ENCODE measurements at places on chromosomes 6 and 20.

GRCh38 chr6:15036690-15037245 is 209.1 kb upstream of the JARID2 start:
- no peak for DNase-seq

DNA sequence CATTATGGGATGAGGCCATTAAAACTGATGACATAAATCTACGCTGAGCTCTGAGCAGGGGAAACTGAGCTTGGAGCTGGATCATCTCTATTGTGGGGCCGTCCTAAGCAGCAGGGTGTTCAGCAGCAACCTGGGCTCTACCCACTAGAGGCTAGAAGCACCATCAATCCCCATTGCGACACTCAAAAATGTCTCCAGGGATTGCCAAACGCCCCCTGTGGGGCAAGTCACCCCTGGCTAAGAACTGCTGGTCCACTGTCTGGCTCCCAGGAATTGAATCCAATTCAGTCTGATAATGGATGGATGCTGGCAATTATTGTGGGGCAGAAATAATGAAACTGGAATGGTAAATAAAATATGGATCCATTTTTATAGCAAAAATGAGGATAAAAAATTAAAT is 38.2 kb downstream of the PMEPA1 start:
- DNase-seq = no peak

GRCh38 chr6:41164551-41165120 is 1.7 kb upstream of the TREM2 start:
- DNase-seq = no peak

DNA sequence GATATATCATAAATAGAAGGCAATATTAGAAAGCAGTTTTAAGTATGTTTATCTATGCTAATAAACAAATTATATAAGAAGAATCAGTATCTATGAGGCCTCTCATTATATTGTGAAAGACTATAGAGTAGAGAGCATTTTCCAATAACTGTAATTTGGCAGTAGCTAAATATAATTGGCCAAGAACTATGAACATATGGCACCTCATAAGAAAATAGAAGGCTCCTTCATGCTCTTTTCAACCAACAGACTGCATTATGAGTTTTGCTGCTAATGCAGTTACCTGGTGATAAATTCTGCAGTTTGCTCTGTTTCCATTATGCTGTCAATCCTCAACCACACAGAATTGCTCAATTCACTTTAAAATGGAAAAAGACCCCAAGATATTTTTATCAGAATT is 221.1 kb downstream of the KHDC1L start:
- DNase-seq = no peak

GRCh38 chr6:75830959-75831885 is 82.2 kb downstream of the MYO6 start:
- DNase-seq = no peak

DNA sequence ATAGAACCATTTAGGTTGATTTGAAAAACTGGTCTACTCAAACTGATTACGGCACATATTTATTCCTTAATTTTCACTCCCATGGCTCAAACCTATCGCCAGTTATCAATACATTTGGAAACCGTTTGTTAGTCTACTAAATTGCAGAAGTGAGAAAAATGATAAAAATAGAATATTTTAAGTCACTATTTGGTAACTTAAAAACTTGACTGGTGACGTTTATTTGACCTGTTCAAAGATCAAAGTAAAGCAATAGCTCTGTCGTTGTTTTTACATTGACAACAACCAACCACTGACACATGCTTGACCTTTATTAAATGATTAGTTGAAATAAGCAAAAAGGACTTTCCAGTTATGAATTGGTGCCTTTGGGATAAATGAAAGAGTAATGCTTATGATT is 402.9 kb upstream of the MAP3K7 start:
- DNase-seq = no peak

DNA sequence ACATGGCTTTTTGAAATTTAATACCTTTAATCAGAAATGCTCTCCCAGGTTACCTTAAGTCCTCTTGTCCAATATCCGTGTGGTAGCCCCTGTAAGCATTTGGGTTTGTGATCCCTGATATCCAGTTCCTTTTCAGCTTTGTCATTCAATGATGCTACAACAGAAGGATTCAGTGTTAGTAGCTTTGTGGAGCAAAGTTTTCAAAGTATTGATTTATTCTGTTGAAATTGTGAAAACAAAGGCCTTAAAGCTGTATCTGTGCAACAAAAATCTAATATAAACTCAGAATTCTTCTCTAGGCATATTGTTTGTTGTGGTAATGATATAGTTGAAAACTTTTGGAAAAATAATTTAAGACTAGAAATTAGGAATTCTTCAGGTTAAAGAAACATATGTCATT is 91.9 kb downstream of the ADGRB3 start:
- DNase-seq = no peak

GRCh38 chr6:45054610-45055009 is 273.5 kb upstream of the RUNX2 start:
- no peak for DNase-seq

GRCh38 chr6:101290346-101290745 is 103.2 kb upstream of the GRIK2 start:
- DNase-seq = no peak

DNA sequence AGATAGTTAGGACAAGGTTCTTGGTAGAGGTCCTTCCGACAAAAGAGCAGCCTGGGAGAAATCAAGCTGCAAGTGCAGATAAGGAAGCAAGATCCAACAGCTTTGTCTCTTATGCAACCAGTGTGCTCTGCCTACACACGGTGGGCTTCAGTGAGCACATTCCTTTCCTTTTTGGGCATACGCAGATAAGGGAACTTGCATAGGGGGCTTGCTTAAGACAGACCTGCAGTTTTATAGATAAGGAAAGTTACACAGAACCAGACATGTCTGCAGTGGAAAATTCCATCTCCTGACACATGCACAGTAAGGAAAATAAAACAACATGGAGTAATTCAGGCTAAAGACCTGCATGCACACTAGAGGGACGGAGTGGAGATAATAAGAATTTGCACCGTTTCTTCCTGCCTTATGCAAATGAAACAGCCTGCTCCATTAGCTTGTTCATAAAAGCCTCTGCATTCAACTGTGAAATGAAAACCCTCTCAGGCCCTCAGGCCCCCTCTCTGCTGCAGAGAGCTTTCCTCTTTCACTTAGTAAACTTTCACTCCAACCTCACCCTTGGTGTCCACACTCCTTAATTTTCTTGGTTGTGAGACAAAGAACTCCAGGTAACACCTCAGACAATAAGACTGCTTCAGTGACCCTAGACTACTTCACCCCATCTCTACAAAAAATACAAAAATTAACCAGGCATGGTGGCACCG is 97.5 kb upstream of the MYLIP start:
- no peak for DNase-seq

GRCh38 chr20:63282946-63283345 is 10.0 kb upstream of the COL20A1 start:
- no peak for DNase-seq
